Neural crest cell (in vitro differentiated cells): ENCODE measurements at places on chromosomes 6 and 20.

DNA sequence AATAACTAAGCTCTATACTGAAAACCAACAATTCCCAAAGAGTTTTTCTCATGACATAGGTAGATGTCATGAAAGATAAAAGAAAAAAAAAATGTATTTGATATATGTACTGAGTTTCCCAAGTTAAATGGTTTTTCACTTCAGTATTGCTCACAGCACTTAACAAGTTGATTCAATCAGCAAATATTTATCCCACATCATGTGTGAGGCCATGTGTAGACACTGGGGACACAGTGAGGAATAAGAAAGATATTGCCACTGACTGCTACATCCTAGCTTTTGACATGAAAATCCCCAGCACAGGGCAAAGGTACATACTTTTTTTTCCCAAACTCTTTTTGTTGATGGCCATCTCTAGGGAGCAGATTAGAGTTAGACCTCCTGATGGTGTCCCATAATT, 25.3 kb downstream of the SPTLC3 start:
- no peak for DNase-seq

- DNase-seq, result no peak
These were observed 26.5 kb upstream of the ARMH2 start for GRCh38 chr6:24825130-24825630.

DNA sequence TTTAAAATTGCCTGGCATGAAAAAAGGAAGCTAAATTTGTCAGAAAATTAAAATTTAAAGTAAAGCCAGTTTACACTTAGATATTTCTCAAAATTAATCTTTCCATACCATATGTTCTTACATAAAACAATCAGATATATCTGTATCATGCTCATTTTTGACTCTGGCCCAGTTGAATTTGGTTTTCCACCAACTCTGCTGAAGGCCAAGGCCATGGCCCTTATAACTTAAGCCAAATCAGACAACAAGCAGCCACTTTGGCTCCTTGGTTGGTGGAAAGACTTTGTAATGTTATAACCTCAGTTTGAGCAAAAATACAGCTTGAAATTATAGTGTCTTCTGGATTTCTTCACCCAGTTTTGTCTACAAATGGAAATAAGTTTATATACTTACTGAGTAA, 97.3 kb downstream of the CENPW start:
- no peak for DNase-seq

- no peak for DNase-seq
These were observed 284.2 kb upstream of the SGK1 start for GRCh38 chr6:134602123-134602522.

- DNase-seq, result no peak
These were observed 63.6 kb downstream of the RIPOR3 start for GRCh38 chr20:50627747-50628146.

DNA sequence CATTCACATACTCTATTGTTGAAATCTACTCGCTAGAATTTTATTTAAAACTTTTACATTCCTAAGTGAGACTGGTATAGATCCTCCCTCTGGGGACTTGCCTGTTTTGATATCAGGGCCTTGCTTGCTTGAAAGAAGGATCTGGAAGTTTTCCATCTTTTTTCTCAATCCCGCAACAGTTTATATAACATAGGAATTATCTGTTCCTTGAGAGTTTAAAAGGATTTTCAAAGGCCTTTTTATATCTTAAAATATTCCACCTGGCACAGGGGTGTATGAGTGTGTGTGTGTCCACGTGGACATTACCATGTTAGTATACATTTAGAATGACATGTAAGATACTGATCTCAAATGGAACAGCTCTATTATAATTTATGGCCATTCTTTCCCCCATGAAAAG, 96.3 kb downstream of the TRERF1 start:
- DNase-seq, result no peak

- DNase-seq, result no peak
These were observed 158.3 kb downstream of the DOK5 start for GRCh38 chr20:54633374-54634355.

- no peak for DNase-seq
These were observed 118.4 kb downstream of the FARS2 start for GRCh38 chr6:5379647-5380242.

DNA sequence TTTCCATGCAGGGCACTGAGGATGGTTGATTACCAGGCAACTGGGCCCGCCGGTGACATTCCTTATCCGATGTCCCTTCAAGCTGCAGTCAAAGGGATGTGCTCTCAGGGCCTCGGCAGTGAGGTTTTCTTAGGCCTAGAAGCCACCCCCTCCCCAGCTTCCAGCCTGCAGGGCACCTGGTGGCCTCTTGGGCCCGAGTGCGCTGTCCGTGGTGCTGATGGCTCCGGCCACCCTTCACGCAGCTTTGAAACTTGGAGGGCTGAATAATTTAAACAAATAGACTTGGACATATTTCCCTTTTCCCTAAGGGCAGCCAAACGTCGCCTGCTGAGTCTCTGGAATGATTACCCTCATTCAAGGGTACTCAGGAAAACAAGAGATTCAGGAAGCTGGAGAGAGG, 8.9 kb upstream of the MLN start:
- DNase-seq, result peak; percentile 78

GRCh38 chr6:56649782-56650181, 7.1 kb upstream of the DST start:
- DNase-seq, result no peak

DNA sequence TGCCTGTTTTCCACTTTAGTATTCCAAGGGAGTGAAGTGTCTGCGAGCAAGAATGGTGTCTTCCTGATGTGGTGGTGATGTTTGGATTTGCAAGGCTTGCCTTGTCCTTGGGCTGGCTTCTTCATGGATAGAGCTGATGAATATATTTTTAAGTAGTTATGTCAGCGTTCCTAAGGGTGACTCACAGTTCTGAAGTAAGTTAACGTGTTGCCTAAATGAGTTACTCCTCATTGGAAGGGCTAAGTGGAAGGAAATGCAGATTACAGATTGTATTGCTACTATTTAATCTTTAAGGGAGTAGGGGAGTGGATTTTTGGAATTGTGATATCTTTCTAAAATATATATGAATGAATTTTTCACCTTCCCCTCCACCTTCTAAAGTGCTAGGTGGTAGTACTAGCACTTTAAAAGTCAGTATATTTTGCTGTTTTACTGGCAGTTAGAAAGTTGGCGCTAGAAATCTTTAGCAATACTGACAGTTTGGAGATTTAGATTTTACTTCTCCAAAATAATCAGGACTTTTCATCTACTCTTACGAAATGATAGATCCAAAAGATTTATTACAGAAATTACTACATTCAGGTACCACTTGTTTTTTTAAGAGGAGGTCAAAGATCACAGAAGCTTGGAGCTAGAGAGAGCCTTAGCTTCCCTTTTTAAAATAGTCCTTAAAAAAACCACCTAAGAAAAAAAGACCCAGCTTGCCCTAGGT, 197.4 kb downstream of the JARID2 start:
- DNase-seq, result no peak

DNA sequence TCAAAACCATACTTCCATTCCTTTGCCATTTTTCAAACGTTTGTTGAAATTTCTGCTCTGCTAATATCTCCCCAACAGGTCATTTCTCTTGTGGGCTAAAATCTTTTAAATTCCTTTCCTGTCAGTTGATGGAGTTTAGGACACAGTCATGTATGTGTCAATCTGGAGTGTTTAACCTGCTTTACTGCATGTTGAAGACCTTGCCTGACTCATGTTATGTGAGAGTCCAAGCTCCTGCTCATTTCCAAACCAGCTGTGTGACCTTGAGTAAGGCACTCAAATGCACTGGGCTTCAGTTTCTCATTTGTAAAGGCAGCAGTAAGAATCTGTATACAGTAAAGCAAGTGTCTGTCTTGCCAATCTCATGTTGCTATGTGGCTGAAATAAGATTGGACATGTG, 171.9 kb upstream of the SPACA1 start:
- no peak for DNase-seq

- DNase-seq, result no peak
These were observed 30.7 kb downstream of the LINC00237 start for GRCh38 chr20:21075471-21075870.

- DNase-seq, result no peak
These were observed 305 bp downstream of the IL17A start for GRCh38 chr6:52186480-52186879.

- DNase-seq, result no peak
These were observed 1158.7 kb upstream of the EYS start for GRCh38 chr6:66865771-66866170.

DNA sequence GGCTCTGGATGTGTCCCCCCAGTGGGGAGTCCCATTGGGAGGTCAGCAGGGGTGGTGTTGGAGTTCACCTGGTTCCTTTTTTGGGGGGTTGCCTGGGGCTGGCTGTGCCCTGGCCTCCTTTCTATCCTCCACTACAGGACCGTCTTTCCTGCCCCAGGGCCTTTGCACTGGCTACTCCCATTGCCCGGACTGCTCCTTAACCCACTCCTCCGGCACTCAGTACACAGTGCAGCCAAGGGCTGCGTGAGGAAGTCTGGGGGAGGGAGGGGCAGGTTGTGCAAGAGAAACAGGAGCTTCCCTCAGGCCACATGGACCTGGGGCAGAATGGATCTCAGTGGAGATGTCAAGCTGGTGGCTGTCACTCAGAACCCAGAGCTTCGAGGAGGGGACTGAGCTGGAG, 429.3 kb upstream of the SULF2 start:
- no peak for DNase-seq

- DNase-seq, result no peak
These were observed 263.8 kb downstream of the DHX35 start for GRCh38 chr20:39225978-39226377.

DNA sequence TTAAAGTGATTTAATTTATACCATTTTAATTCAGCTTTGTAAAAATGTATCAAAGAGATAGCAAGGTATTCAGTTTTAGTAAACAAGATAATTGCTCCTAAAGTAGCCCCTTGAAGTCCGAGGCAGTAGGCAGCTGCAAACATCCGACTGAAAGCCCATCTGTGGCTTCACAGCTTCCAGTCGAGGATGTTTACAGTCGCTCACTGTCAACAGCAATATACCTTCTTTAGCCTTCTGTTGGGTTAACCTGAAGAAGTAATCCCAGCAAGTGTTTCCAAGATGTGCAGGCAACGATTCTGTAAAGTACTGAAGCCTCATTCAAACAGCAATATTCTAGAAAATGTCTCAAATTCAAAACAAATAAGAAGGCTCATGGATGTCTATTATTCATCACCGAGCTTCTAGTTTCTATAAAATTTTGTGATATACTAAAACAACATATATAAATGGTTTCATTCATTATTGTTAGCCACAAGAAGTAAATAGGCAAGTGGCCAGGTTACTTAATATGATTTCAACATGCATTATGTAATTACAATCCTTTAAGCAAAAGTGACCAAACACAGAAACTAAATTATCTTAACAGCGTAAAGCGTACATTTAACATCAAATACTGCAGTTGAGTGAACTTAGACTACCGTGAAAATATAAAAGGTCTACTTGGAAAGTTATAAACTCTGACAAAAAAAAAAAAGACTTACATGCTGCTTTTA, 115.0 kb downstream of the OGFRL1 start:
- DNase-seq, result no peak

DNA sequence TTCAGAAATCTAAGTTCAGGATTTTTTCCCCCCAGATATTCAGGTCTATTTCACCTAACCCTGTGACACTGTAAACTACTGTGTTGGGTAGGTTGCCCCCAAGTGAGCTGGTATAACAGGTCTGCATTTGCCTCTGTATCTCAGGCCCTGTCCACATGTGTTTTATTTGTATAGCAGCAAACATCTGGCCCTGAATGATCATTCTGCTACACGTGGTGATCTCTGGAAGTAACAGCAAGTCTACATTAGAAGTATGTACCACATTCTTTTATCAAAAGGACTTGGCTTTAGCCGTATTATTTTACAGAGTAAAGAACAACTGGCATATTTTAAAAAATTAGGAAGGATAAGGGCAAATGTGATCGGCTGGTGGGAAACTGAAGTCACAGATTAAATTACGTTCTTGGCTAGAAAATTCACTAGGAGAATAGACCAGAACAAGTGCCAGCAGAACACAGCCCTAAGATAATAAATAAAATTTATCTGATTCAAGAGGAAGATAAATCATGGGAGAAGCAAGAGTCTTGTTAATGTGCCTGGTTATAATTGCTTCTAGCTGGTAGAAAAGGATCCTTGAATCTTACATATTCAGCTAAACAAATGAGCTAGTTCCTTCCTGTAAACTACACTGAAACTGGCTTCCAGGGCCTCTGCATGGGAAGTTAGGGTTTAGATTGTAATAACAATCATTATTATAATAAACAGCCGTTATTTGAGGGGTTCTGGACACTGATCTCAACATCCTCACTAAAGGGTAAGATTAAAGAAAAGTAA, 192.1 kb downstream of the SAMD5 start:
- no peak for DNase-seq

DNA sequence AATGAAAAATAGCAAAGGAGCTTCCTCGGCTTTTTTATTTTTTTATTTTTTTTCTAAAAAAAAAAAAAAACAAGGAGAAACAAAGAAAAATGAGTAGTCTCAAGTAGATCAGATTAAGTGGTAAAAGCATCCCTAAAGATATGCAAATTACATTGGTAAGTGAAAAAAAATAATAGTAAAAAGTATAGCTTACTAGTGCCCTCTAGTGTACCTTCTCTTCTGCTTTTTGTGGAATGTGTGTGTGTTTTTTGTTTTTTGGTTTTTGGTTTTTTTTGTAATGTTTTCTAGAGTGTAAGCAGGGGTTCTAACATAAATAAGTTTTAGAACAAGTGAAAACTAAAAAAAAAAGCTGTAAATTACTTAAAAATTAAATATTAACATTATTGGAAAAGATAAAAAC, 1062.0 kb downstream of the HACE1 start:
- DNase-seq, result no peak

DNA sequence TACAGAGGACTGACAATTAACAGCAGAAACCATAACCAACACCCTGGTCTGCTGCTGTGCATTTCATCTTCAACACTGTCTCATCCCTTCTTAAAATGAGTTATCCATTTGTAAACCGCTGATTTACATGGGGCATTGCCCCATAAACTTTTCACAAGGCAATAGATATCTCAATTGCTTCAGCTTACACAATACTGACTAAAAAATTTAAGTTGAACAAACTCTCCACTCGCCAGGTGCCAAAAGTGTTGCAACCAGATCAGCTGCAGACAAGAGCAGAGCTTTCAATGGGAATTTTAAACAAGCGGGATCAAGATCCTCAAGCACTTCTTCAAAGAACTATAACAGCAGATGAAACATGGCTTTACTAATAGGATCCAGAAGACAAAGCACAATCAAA, 183.0 kb downstream of the TASP1 start:
- DNase-seq, result no peak

GRCh38 chr6:137823826-137824555, 43.1 kb upstream of the TNFAIP3 start:
- DNase-seq, result peak; percentile 30

DNA sequence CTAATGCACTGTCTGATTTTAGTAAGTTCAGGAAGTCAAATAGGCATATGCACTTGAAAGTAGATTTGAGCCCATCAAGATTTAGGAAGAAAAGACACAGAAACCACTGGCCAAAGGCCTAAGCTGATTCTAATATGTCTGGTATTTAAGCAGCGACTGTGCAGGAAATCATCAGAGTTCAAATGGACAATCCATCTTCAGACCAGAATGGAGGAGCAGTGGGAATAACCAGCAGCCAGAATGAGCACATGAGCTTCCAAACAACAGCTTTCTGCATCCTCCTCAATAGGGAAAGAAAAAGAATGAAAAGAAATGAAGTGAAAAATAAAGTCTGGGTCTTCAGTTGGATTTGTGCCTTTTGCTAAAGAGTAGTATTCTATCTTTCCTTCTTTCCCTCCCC, 50.6 kb downstream of the SOD2 start:
- DNase-seq, result no peak

- DNase-seq, result no peak
These were observed 10.5 kb downstream of the IBTK start for GRCh38 chr6:82237013-82237412.

- peak; percentile 52 for DNase-seq
These were observed 15.8 kb downstream of the AARS2 start for GRCh38 chr6:44297063-44298038.

- DNase-seq, result no peak
These were observed 5.5 kb upstream of the DAAM2 start for GRCh38 chr6:39786649-39787048.
